ENCODE measurements at places on chromosomes 13 and 19.

GRCh38 chr13:74301258-74301935 is 167.2 kb upstream of the KLF12 start:
- DNase-seq, result no peak

DNA sequence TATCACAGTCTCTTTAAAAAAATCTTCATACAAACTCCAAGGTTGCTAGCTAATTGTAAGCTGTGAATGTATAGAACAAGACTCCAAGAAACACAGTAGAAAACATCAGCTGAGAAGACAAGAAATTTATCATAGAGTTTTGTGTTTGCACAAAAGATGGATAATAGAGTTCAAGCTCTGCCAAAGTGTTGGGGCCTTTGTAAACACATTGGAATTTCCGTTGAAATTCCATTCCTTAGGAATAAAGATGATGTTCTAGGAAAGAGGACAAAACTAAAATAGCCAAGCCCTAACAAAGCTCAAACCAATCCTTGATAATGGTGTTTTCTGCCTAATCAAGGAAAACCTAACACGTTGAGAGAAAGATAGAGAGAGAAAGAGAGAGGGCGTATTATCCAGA is 20.6 kb downstream of the LRRC63 start:
- DNase-seq, result no peak

DNA sequence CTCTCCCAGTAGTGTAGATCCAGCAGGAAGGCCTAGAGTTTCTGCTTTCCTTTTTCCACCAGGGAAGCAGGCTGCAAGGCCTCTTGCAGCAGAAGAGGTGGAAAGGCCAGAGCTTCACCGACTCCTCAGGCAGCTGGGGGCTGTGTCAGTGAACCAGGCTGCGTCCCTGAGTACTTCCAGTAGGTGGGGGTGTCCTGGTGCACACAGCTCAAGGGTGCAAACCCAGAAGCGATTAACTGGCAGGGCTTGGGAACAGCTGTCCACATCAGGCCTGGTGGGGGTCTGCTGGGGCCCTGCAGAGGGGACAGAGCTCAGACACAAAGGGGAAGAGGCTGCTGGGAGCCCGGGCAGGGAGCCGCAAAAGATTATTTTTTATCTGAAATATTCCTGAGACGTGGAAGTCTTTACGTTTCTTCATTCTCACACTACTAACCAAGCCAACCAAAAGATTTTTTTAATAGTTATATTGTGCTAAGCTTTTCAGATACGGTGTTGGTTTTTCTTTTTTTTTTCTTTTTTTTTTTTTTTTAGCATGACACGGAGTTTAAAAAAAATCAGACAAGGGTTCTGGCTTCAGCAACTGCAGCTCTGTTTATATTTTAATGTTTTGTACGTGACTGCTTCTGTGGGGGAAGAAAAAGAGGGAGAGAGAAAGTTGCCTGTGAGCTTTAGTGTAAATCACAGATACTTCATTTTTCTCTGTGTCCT is 11.0 kb downstream of the TSHZ3 start:
- DNase-seq, result no peak

DNA sequence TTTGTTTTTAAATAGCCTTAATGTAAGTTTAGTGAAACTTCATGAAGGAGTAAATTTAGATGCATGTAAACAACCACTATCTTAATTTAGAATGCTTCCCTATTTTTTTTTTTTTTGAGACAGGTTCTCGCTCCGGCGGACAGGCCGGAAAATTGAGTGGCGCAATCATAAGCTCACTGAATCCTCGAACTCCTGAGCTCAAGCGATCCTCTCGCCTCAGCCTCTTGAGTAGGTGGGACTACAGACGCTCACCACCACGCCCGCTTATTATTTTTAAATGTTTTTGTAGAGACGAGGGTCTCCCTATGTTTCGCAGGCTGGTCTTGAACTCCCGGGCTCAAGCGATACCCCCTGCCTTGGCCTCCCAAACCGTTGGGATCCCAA is 1.6 kb downstream of the TEX30 start:
- no peak for DNase-seq

DNA sequence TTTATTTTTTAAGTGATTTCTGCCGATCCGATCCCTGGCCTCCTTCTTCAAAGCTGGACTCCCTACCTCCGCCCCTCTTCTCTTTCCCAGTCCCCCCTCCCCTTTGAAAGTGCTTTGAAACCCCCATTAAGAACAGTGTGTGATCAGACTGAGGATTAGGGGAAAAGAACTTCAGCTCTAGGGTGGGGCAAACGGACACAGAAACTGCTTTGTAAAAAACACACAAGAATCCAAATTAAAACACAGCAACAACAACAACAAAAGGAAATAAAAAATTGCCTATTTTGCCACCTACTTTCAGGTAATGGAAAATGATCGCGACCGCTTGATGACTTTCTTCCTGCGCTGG is 1.4 kb downstream of the SPRY2 start:
- no peak for DNase-seq

GRCh38 chr13:45548281-45548680 is 67.3 kb downstream of the ERICH6B start:
- no peak for DNase-seq

GRCh38 chr13:21782736-21783135 is 111.9 kb downstream of the FGF9 start:
- DNase-seq, result no peak

Measured in H54 (cell line).